ENCODE measurements at places on chromosomes 7 and 10. TPM values are rescaled to one million over a fixed set of nuclear protein-coding genes. Genes with fewer than 3 reads are reported as not detected.

DNA sequence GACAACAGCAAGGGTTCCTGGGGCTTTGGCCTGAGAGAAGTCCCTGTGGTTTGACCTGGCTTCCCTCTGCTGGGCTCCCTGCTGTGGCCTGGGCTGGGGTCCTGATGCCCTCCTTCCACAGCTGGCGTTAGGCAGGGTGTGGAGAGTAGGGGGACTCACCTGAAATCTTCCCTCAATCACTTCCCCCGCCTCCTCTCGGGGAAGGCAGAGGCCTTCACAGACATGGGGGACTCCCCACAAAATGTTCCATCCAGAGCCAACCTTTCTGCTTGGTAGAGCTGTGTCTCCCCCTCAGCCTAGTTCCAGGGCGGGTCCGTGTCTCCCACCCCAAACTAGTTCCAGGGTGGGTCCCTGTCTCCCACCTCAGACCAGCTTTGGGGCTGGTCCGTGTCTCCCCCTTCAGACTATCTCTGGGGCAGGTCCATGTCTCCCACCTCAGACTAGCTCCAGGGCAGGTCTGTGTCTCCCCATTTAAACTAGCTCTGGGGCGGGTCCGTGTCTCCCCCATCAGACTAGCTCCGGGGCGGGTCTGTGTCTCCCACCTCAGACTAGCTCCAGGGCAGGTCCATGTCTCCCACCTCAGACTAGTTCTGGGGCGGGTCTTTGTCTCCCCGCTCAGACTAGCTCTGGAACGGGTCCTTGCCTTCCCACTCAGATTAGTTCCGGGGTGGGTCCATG lies 2.2 kb downstream of the PVRIG start:
- DNase-seq: no peak

DNA sequence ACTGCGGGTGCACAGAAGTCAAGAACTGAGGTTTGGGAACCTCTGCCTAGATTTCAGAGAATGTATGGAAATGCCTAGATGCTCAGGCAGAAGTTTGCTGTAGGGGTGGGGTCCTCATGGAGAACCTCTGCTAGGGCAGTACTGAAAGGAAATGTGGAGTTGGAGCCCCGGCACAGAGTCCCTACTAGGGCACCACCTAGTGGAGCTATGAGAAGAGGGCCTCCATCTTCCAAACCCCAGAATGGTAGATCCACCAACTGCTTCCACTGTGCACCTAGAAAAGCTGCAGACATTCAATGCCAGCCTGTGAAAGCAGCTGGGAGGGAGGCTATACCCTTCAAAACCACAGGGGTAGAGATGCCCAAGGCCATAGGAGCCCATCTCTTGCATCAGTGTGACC lies 1336.0 kb upstream of the CELF2 start:
- DNase-seq: no peak

- peak; percentile 19 for DNase-seq
These were observed 369.7 kb upstream of the NPVF start for GRCh38 chr7:25597946-25598345.

DNA sequence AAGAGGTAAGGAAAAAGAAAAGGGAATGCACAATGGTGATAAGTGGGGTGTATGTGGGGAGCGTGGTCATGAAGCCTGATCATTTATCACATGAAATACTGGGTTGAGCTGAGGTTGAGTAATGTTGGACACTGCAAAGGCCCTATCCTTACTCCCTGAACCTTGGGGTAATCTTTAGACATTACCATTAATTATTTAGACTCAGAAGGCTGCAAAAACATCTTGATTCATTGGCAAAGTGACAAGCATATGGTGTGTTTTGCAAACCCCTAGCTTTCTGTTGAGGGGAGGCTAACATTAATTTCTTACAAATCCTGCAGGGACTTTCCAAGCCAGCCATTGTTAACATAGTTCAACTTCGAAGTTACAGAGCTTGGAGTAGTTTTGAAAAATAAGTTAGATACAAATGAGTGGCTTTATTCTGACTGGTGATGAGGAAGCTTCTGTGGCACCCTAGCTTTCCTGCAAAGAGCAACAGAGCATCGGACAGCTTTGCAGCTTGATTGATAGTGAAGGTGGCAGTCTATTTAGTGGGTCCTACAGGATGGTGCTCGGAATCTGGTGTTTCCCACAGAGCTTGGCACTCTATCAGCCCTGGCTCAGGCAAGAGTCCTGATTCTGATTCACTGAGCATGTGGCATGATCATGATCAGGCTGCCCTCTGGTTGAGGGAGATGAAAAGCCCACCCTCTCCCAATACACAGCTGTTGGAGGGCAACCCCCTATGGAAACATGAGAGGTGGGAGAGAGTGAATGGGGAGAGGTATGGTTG lies 153.7 kb upstream of the NPVF start:
- DNase-seq: no peak

DNA sequence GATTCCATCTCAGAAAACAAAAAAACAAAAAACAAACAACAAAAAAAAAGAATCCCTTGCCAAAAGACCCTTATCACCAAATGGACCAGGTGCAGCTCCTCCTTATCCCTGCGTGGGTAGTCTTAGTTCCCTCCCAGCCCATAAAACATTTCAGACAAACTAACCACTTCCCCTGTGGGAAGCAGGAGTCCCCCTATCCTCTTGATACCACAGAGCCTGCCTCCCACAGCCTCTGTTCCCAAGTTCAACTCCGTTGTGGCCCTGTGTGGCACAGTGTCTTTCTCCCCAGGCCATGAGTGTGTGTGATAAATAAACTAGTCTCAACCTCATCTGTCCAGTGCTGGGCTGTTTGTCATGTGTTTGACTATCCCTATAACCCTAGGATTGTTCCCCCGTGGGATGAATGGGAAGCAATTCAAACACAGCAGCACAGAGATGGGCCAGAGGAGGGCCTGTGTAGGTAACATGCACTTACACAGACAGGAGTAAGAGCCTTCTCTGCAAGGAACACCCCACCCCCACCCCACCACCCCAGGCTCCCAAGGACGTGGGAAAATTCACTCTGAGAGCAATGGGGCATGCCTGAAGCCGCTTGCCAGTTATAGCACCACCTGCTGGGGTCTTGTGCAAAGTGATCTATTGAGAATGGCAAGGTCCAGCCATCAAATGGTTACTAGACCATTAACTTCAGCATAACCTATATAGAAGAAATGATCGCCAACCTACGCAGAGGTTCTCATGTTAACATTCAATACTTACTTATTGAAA lies 147.1 kb upstream of the GHITM start:
- DNase-seq: peak; percentile 53

DNA sequence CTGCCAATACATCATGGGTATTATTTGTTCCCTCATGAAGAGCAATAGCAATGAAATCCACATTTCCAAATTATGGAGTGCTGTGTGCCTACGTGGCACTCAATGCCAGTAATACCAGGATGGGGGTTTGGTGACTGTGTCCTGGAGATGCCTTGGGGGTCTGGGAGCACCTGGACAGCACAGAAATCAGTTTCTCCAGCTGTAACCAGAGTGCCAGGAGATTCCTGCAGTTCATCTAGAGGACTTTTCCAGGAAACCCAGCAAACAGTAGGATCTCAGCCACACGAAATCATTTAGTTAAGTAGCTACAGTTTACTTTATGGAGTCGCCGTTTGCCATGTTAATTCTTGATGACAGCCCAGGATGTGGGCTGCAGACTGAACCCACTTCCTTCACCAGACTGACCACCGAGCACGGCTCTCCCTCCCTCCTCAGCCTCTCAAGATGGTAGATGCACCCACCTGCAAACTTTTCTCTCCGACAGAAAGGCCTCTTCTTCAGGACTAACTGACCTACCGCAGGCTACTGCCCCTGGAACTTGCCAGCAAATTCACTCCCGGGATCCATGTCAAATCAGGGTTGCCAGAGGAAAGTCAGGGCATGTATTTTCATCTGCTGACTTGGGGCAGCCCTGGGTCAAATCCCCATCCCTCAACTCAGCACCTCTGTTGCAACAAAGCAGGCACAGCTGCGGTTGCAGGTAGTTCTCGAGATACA lies 30.3 kb downstream of the MKI67 start:
- no peak for DNase-seq

GRCh38 chr10:75743291-75743778 lies 311.9 kb downstream of the LRMDA start:
- no peak for DNase-seq

- DNase-seq: no peak
These were observed 7.2 kb downstream of the ANTXRL start for GRCh38 chr10:46293832-46294640.

GRCh38 chr10:114604357-114605130 lies 53.5 kb downstream of the ABLIM1 start:
- DNase-seq: no peak

GRCh38 chr10:14312014-14312413 lies 18.7 kb downstream of the FRMD4A start:
- no peak for DNase-seq

- peak; percentile 37 for DNase-seq
These were observed 51.4 kb downstream of the C10orf67 start for GRCh38 chr10:23293145-23293724.

Gene NUTM2E
- 0.12 TPM for total RNA-seq

Gene CYP3A5
- 0.12 TPM for total RNA-seq

Gene MMP21
- 0.31 TPM for total RNA-seq

Gene ZNF488
- 2.7 TPM for total RNA-seq

Gene GNGT1
- total RNA-seq: not detected

Data from testis (tissue), 5 donors.